OCI-M1 (cell line): ENCODE measurements at places on chromosomes 12 and 14.

DNA sequence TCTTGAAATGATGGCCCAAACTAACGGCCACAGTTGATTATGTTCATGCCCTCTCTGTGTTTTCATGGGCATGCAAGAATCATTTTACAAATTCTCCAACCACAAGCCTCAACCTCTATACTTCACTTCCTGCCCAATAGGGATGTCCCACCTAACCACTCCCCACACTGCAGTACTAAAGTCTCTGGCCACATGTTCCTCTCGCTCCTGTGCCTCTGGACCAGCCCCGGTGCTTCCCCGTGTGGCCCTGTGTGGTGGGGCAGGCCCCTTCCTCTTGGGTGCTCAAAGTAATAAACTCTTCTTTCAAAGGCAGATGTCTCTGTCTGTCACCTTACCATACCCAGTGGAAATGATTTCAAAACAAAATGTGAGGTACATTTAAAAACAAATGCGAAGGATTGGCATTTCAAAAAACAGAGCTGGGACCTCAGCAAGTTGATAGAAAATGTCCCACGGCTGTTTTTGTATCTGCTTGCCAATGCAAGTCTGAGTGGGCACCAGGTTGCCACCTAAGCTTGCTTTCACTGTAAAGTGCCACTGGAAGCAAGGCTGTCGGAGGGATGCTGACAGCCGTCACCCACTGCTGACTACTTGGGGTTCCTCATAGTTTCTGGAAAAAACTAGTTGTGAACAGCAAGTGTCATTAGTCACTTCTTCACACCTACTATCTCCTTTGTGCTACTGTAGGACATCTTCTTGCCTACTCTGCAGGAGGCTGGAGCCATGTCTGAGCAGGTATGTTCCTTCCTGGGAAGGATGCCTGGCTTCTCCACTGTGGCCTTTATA, 8.2 kb upstream of the SERPINA11 start:
- no peak for DNase-seq

- DNase-seq = no peak
Observed at GRCh38 chr14:91100102-91100501, 13.8 kb upstream of the DGLUCY start.

DNA sequence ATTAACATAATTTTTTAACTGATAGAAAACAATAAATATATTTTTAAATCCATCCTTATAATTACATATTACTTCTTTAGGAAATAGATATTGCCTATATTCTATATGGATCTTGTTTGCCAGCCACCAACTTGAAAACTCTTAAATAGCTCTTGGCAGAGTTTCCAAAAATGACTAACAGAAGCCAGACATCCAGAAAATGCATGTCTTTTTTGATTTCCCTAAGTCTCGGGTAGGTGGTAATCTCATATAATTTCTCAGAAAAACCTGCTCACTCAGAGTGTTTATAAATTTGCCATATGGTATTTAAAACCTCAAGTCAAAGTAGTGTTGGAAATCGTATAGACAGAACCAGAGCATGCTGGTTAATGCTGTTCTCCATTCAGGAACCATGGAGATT, 360.4 kb upstream of the FOXG1 start:
- no peak for DNase-seq

DNA sequence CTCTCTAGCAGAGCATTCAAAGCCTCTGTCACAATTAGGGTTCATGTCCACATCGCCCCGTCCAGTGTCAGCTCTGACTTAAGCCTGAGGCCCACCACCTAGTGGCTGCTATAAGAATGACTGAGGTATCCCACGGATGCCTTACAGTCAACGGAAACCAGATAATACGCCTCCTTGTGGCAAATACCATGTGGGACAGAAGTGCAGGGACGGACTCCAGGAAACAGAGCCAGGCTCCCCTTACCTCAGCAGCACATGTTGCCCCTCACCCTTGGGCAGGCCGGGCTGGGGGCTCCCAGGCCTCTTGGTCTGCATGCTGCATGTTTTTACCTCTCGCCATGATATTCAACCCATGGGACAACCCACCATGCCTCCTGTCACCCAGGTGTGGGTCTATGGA, 86.3 kb downstream of the VWF start:
- peak; percentile 89 for DNase-seq

- DNase-seq = no peak
Observed at GRCh38 chr14:88630565-88630964, 67.7 kb downstream of the ZC3H14 start.
